ENCODE measurements at places on chromosomes 4 and X.

DNA sequence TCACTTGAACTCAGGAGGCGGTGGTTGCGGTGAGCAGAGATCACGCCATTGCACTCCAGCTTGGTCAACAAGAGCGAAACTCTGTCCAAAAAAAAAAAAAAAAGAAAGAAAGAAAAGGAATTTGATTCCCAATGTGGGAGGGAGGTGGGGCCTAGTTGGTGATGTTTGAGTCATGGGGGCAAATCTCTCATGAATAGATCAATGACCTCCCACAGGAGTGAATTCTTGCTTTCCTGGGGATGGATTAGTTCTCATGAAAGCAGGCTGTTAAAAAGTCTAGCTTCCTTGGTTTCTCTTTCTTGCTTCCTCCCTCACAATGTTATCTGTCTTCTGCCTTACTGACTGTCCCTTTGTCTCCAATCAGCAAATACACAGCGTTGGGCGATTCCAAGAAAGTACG lies 419.5 kb upstream of the RPS6KA3 start:
- H3K4me1 ChIP-seq: no peaks in the 10 kb centered on the region
- DNase-seq: no peak
- H3K27ac ChIP-seq: no peak overlapping the region
- no peaks in the 10 kb centered on the region for H3K36me3 ChIP-seq
- no peak overlapping the region for H3K4me3 ChIP-seq

DNA sequence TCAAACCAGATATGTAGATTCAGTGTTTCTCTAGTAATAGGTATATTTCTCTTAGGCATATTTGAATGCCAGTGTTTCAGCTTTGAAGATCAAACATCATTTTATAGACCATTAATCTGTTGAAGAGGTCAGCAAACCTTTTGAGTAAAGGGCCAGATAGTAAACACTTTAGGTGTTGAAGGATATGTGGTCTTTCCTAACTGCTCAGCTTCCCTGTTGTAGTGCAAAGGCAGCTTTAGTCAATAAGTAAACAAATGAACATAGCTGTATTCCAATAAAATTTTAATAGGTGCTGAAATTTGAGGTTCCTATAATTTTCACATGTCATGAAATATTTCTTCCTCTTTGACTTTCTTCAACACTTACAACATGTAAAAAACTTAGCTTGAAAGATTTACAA lies 201.6 kb downstream of the ADGRL3 start:
- H3K27ac ChIP-seq: no peak overlapping the region
- no peaks in the 10 kb centered on the region for H3K36me3 ChIP-seq
- H3K4me1 ChIP-seq: no peaks in the 10 kb centered on the region
- H3K27me3 ChIP-seq: no peaks in the 10 kb centered on the region

DNA sequence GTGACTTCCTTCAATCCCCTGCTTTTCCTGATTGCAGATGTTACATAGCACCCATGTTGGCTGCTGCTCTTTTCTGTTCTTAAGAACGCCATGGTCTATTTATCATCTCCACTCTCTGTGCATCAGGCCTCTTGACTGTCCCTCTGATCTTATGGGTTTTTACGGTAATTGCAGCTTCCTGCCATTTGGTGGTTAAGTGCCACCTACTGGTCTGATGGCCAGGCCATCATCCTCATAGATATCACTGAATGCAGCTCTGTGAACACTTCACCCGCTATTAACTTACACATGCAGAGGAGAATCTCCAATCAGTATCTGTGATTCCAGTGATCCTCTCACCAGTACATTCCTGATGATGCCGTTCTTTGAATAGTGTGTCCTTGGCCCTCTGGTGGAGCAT lies 382.4 kb downstream of the TRAM1L1 start:
- H3K36me3 ChIP-seq: no peaks in the 10 kb centered on the region
- no peak for DNase-seq
- no peaks in the 10 kb centered on the region for H3K4me1 ChIP-seq

DNA sequence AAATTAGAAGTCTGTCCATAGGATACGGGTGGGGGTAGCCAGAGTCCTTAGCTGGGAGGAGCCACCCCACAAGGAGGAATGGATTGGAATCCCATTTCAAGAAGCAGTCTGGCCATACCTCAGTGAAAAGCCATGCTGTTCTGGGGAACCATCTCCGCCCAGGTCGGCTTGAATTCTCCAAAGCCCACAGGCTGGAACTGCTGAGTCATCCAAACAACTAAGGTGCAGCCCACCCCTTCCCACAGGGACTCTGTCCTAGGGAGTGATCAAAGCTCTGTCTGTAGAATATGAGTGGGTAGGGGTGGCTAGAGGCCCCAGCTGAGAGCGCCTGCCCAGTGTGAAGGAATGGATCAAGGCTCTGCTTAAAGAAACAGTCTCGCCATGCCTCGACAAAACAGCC lies 38.8 kb downstream of the ZXDA start:
- no peak overlapping the region for H3K27ac ChIP-seq
- DNase-seq: no peak
- H3K4me1 ChIP-seq: no peaks in the 10 kb centered on the region
- H3K36me3 ChIP-seq: no peaks in the 10 kb centered on the region
- H3K27me3 ChIP-seq: no peaks in the 10 kb centered on the region

DNA sequence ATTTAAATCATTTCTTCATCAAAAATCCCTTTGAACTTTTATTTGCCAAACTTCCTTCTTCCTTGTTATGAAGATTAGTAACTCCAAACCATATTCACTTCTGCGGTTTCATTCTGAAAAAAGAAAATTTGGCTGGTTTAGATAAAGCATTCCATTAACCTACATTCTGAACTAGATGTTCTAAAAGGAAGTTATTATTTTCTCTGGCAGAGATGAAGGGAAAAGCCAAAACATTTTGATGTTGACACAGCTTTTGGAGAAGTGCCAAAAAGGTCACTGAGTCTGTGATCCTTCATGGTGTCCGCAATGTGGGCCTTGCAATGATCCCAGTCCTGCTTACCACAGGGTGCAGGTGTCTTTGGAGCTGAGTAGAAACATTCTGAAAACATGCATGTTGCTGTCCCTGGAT lies 36.0 kb downstream of the CXCL8 start:
- no peaks in the 10 kb centered on the region for H3K27me3 ChIP-seq
- no peak overlapping the region for H3K27ac ChIP-seq
- peaks cover 13% of the 10 kb centered on the region for H3K4me1 ChIP-seq
- H3K36me3 ChIP-seq: no peaks in the 10 kb centered on the region
- H3K4me3 ChIP-seq: no peak overlapping the region
- peak; percentile 37 for DNase-seq

DNA sequence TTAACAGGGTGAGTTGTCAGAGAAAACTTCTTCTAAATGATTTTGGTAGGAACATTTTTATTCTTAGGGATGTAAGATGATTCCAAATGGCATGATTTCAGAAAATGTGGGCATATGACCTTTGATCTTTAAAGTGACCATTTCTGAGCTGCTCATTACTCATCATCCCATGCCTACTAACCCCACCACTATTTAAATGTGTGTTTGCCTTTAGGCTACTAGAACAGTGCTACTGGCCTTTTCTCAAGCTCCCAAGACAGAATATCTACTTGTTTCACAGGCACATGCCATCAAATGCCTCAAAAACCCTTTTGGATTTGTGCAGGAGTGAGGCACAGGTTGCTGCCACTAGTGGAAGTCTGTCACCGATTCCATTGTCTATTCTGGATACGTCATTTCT lies 428.2 kb downstream of the ADAM29 start:
- H3K27ac ChIP-seq: no peak overlapping the region
- no peaks in the 10 kb centered on the region for H3K4me1 ChIP-seq
- DNase-seq: no peak
- no peaks in the 10 kb centered on the region for H3K27me3 ChIP-seq

DNA sequence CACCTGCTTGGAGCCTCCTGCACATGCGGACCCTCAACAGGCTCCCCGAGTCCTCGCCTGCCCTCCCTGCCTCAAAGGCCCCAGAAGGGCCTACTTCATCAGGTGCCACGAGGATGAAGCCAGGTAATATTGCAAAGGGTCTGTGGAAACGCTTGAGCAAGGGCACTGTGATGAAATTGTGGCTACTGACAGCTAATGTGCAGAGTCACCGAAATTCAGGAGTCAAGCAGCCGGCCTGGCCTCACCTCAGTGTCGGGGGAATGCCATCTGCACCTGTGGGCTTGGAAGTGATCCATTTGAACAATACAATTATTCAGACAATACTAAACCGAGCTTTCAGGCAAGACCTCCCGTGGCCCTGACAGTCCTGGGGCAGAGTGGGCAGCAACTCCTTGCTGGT lies 3.1 kb upstream of the FGFR3 start:
- H3K4me3 ChIP-seq: no peak overlapping the region
- H3K27ac ChIP-seq: no peak overlapping the region
- H3K4me1 ChIP-seq: peaks cover 12% of the 10 kb centered on the region
- no peaks in the 10 kb centered on the region for H3K36me3 ChIP-seq
- H3K27me3 ChIP-seq: peaks cover under 1% of the 10 kb centered on the region
- no peak for DNase-seq

GRCh38 chr4:14862891-14863290 lies 139.4 kb upstream of the CPEB2 start:
- no peaks in the 10 kb centered on the region for H3K4me1 ChIP-seq
- H3K27ac ChIP-seq: no peak overlapping the region
- no peak overlapping the region for H3K4me3 ChIP-seq

DNA sequence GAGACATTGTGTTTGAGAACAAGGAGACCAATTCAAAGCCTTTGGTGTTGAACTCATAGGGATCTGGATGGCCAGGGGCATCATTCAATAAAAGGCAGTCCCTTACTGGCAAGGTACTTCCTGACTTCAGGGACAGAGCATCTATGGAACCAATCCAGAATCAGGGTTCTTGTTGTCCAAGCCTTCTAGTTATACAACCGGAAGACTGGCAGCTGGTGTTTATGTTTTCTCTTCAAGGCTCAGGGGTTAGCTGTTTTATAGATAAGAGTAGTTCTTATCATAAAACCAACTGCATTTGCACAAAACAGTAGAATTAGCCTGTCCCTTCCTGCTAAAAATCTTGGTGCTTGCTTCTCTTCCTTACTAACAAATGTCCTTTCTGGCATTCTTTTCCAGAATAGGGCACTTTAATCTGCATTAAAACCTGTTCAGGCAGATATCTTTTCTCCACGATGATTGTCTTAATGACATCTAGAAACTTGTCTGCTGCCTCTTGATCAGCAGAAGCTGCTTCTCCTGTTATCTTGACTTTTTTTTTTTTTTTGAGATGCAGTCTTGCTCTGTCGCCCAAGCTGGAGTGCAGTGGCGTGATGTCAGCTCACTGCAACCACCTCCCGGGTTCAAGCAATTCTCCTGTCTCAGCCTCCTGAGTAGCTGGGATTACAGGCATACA lies 38.4 kb upstream of the ARHGEF6 start:
- no peaks in the 10 kb centered on the region for H3K4me1 ChIP-seq
- no peak overlapping the region for H3K27ac ChIP-seq
- no peak overlapping the region for H3K4me3 ChIP-seq
- H3K27me3 ChIP-seq: no peaks in the 10 kb centered on the region
- H3K36me3 ChIP-seq: no peaks in the 10 kb centered on the region

Data from thyroid gland (tissue), 4 donors.